ENCODE measurements at places on chromosomes 12 and 14.

GRCh38 chr12:2624543-2625288 is 170.1 kb upstream of the FKBP4 start:
- peaks cover 16% of the 10 kb centered on the region for H3K27me3 ChIP-seq
- no peak for DNase-seq
- no peaks in the 10 kb centered on the region for H3K36me3 ChIP-seq
- H3K4me1 ChIP-seq: peaks cover 10% of the 10 kb centered on the region
- no peak overlapping the region for H3K27ac ChIP-seq
- H3K4me3 ChIP-seq: no peak overlapping the region

GRCh38 chr12:1907652-1908611 is 10.5 kb downstream of the CACNA2D4 start:
- H3K4me3 ChIP-seq: no peak overlapping the region
- peaks cover 6% of the 10 kb centered on the region for H3K4me1 ChIP-seq
- H3K27me3 ChIP-seq: peaks cover 16% of the 10 kb centered on the region
- H3K27ac ChIP-seq: no peak overlapping the region
- H3K36me3 ChIP-seq: peaks cover 2% of the 10 kb centered on the region

GRCh38 chr14:73521229-73521628 is 15.7 kb upstream of the ACOT1 start:
- H3K4me1 ChIP-seq: no peaks in the 10 kb centered on the region
- no peak overlapping the region for H3K27ac ChIP-seq
- H3K36me3 ChIP-seq: no peaks in the 10 kb centered on the region
- no peak overlapping the region for H3K4me3 ChIP-seq

- H3K27me3 ChIP-seq: no peaks in the 10 kb centered on the region
- H3K4me3 ChIP-seq: no peak overlapping the region
- no peaks in the 10 kb centered on the region for H3K4me1 ChIP-seq
Measured at GRCh38 chr12:129886541-129886940, 17.3 kb downstream of the TMEM132D start.

GRCh38 chr14:67852926-67853604 is 33.5 kb downstream of the RAD51B start:
- DNase-seq: no peak
- H3K27ac ChIP-seq: no peak overlapping the region
- H3K4me3 ChIP-seq: no peak overlapping the region
- H3K36me3 ChIP-seq: peaks cover 2% of the 10 kb centered on the region

- H3K27me3 ChIP-seq: no peaks in the 10 kb centered on the region
- peaks cover 30% of the 10 kb centered on the region for H3K36me3 ChIP-seq
- H3K4me1 ChIP-seq: peaks cover 16% of the 10 kb centered on the region
- H3K27ac ChIP-seq: peak overlapping the region; percentile 45
- H3K4me3 ChIP-seq: no peak overlapping the region
- no peak for DNase-seq
Measured at GRCh38 chr12:104083769-104084475, 19.6 kb downstream of the HCFC2 start.

DNA sequence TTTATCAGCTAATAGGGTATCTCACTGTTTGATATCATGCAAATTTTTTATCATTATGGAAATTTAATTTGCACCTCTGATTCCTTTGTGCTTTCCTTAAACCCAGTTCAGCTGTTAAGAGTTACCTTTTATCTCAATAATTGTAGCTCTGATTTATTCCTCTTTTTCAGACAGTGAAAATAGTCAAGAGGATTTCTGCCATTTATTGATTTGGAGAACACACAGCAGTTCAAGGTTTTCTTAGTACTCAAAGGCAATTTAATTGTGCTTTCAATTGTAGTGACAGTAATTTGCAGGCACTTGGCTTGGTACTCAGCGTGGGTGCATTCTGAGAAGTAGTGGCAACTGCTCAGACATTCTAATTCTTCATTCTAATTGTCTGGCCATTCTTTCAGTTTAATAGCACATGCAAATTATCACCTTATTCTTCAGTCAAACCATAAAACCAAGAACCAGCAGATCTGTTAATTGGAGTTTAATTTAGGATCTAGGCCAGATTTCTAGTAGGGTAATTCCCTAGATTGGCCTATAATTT is 709.3 kb downstream of the RPS29 start:
- H3K4me1 ChIP-seq: no peaks in the 10 kb centered on the region
- no peak overlapping the region for H3K4me3 ChIP-seq
- H3K27ac ChIP-seq: no peak overlapping the region
- H3K36me3 ChIP-seq: no peaks in the 10 kb centered on the region
- DNase-seq: no peak
- H3K27me3 ChIP-seq: peaks cover 1% of the 10 kb centered on the region

DNA sequence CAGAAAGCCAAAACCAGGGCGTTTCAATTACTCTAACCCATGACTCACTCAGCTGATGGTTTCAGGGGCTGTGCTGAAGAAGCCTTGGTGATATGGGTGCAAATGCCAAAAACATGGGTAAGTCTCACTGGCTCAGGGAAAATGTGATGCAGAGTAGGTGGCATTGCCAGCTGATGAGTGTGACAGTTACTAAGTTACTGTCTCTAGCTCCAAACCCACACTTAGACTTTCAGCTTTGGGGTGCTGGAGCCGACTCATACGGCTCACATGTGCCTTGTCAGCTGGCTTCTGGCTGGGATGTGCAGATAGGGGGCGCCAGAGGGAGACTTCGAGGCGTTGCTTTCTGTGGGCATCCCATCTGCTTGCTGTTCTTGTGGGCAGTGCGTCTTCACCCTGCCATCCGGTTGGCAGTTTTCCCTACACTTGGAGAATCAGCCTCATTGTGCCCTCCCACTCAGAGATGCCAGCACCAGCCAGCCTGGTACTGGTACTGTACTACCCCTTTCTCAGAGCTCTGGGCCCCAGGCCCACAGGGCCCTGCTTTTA is 11.1 kb upstream of the KRT7 start:
- no peaks in the 10 kb centered on the region for H3K36me3 ChIP-seq
- no peak overlapping the region for H3K27ac ChIP-seq
- peak; percentile 69 for DNase-seq
- no peak overlapping the region for H3K4me3 ChIP-seq
- peaks cover 13% of the 10 kb centered on the region for H3K4me1 ChIP-seq

DNA sequence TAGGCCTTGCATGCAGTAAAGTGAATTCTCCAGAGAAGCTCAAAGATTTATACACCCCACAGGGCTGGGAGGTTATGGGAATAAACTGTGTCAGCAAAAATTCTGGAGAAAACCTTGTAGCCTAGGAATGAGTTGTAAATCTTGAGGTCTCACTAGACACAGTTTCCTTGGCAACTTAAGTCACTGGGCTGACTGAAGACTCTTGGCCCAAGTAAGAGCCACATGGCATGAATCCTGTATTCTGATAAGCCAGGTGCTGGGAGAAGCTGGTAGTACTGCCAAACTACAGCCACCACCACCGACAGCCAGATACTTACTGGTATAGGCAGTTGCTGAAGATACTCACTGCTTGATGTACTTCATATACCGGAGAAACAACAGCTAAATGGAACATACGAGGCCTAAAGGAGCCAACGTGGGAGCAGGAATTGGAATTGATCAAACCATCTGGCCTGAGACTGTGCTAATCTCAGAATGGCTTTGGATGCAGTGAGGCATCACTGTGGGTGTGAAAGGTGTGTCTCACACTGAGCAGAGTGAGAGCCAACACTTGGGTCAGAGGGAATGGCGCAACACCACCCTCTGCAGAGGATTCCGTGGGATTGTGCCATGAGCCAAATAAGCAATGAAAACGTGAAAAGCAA is 102.8 kb upstream of the TMCC3 start:
- no peak overlapping the region for H3K27ac ChIP-seq
- H3K4me1 ChIP-seq: no peaks in the 10 kb centered on the region

GRCh38 chr12:5479761-5480160 is 47.9 kb downstream of the NTF3 start:
- H3K27me3 ChIP-seq: peaks cover 3% of the 10 kb centered on the region
- H3K4me3 ChIP-seq: no peak overlapping the region
- no peak overlapping the region for H3K27ac ChIP-seq
- no peak for DNase-seq
- H3K4me1 ChIP-seq: no peaks in the 10 kb centered on the region
- H3K36me3 ChIP-seq: no peaks in the 10 kb centered on the region

DNA sequence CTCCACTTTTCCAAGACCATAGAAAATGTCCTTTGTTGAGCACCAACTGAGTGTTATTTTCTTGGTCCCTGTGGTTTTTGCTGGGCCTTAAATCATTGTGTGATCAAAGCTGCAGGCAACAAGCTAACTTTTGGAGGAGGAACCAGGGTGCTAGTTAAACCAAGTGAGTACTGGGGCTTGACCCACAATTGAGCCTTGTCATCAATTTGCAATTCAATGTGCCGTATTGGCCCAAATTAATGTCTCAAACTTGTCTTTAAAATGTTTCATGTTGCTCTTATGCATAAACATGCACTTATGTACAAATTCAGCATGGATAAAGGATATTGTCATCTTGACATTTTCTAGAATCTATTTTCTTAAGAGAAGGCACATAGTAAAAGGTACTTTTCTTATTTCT is 62.3 kb downstream of the DAD1 start:
- H3K27ac ChIP-seq: peak overlapping the region; percentile 95
- peaks cover 95% of the 10 kb centered on the region for H3K4me1 ChIP-seq
- DNase-seq: no peak

DNA sequence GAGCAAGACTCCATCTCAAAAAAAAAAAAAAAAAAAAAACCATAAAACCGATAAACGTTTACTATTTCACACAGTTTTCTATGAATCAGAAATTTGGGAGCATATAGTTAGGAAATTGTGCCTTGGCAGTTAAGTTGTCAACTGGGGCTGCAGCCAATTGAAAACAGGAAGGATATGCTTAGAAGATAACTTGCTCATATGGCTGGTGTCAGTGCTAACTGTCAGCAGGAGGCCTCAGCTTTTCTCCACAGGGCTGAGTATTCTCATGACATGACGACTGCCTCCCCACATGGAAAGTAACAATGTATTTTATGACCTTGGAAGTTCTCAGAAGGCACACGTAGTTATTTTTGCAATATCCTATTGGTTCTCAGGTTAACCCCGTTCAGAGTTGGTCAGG is 29.6 kb upstream of the OR5AU1 start:
- no peak for DNase-seq
- no peak overlapping the region for H3K4me3 ChIP-seq
- no peaks in the 10 kb centered on the region for H3K36me3 ChIP-seq

DNA sequence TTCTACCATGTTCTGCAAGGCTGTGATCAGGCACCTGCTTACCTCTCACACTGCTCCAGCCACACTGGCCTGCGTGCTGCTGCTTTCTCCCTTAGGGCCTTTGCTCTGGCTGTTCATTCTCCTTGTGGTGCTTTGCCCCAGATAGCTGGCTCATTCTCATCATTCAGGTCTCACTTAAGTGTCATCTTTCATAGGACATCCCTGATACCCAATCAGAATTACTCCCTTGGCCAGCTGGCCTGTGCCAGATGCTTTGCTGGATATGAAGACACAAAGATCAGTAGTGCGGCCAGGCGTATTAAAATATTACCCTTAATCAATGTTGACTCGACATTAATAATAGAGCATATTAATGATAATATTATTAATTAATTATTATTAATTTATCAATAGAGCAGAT is 143.8 kb upstream of the FGD4 start:
- no peak overlapping the region for H3K27ac ChIP-seq
- DNase-seq: no peak
- H3K4me1 ChIP-seq: peaks cover 9% of the 10 kb centered on the region
- peaks cover 5% of the 10 kb centered on the region for H3K36me3 ChIP-seq
- no peak overlapping the region for H3K4me3 ChIP-seq

GRCh38 chr14:92500491-92500941 is 13.1 kb upstream of the RIN3 start:
- no peak for DNase-seq
- peaks cover 20% of the 10 kb centered on the region for H3K27me3 ChIP-seq
- H3K4me1 ChIP-seq: no peaks in the 10 kb centered on the region
- no peak overlapping the region for H3K27ac ChIP-seq

- H3K36me3 ChIP-seq: peaks cover 16% of the 10 kb centered on the region
- no peak overlapping the region for H3K27ac ChIP-seq
- H3K4me3 ChIP-seq: peak overlapping the region; percentile 16
- H3K4me1 ChIP-seq: peaks cover 58% of the 10 kb centered on the region
- no peaks in the 10 kb centered on the region for H3K27me3 ChIP-seq
Measured at GRCh38 chr14:39099748-39100147, 3.3 kb downstream of the SEC23A start.

DNA sequence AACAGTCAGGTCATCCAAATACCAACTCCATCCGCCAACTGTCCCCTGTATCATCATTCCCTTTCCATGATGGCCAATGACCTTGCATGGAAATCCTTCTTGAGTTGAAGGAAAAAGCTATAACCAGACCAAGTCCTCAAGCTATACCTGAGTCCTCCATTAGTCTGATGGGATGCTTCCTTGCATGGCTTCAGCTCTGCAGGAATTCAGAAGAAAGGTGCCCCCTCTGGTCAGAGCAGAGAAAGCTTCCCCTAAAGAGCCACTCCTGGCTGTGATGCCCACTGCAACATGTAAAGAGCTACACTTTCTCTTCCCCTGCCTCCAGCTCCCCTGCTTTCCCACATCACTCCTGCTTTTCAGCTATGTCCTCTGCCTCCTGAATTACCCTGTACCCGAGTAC is 43.1 kb upstream of the FKBP4 start:
- H3K27ac ChIP-seq: no peak overlapping the region
- H3K36me3 ChIP-seq: no peaks in the 10 kb centered on the region
- H3K4me3 ChIP-seq: no peak overlapping the region
- no peaks in the 10 kb centered on the region for H3K4me1 ChIP-seq
- no peak for DNase-seq

DNA sequence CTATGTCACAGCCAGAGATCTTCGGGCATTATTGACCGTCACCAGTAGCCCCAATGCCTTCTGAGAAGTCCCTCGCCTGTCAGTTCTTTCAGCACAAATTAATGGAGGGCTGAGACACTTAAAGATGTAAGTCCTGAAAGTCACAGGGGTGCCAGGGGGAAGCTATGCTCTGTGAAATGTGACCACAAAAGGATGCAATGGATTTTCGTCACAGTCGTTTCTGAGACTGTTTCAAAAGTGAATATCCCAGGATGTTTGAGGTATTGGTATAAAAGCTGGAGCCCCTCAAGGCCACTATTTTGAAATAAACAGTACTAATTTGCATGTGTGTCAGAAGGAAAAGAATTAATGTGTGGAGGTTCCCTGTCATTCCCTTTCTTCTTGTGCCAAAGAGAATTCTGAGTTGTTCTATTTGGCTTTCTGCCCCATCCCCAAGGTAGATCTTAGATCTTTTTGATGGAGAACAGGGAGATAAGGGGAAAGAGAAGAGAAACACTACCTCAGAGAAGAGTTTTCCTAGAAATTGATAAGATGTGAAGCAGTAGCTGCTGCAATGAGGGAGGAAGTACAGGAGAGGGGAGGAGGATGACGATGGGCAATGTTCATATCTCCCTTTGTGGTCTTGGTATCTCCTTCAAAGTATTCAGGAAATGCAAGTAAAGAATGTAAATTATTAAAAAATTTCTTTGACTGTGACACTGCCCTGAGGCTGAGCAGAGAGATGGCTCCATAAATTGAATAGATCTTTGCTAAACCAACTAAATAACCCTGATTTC is 101.8 kb upstream of the NAP1L1 start:
- H3K4me3 ChIP-seq: no peak overlapping the region
- H3K27ac ChIP-seq: no peak overlapping the region
- H3K4me1 ChIP-seq: peaks cover 14% of the 10 kb centered on the region
- H3K36me3 ChIP-seq: no peaks in the 10 kb centered on the region

DNA sequence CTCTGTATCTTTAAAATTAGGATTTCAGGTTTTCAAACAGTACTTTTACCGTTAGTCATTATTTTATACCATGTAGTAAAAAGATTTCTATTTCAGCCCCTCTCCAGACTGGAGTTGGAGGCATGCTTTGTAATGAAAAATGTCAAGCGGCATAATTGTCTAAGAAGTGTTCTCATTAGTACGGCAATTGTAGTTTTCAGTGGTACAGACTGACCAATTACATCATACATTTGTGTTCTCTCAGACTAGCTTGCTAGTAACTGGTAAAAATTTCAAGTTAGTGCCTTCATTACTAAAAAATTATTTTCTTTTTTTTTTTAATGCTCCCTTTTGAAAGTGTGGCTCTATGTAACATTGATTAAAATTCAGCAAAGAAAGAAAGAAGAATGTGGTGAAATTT is 4.5 kb downstream of the USP30 start:
- peaks cover 5% of the 10 kb centered on the region for H3K36me3 ChIP-seq
- H3K27ac ChIP-seq: no peak overlapping the region
- no peaks in the 10 kb centered on the region for H3K27me3 ChIP-seq
- no peak for DNase-seq
- no peak overlapping the region for H3K4me3 ChIP-seq
